NCI-H1048 (cell line): ENCODE measurements at places on chromosomes 4 and X.

DNA sequence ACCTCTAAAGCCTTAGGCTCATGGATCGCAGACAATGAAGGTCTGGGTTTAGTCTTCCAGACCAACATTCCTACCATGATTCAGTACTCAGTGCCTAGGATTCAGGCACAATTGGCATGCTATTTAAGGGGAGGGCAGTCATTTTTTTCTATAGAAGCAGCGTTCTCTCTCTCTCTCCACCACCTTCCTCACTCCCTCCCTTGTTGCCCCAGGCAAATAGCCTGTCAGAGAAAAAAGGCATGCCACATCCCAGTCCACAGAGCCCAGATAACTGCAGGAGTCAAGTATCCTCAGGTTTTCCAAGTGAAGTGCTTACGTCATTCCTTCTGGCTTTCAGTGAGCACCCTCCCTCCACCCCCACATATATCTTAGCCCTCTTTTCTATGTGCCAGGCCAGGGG is 533.0 kb downstream of the BCOR start:
- DNase-seq = no peak

DNA sequence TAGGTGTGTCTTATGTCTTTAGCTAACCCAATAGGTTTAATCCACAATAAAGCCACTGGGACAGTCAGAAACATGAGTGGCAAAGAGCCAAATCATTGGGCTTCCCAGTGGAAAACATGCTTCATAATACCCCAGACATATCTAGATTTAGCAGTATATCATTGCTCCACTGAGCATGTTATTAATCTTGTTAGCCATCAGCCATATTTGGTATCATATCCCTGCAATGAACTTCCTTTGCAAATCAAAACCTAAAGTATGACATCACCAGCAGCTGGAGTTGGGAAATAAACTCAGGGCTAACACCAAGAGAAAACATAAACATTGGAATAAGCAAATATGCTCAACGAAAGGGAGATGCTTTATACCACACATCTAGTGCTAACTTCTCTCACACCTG is 280.8 kb upstream of the NOCT start:
- no peak for DNase-seq

- DNase-seq = no peak
Observed at GRCh38 chr4:173174594-173175012, 6.0 kb downstream of the GALNT7 start.

DNA sequence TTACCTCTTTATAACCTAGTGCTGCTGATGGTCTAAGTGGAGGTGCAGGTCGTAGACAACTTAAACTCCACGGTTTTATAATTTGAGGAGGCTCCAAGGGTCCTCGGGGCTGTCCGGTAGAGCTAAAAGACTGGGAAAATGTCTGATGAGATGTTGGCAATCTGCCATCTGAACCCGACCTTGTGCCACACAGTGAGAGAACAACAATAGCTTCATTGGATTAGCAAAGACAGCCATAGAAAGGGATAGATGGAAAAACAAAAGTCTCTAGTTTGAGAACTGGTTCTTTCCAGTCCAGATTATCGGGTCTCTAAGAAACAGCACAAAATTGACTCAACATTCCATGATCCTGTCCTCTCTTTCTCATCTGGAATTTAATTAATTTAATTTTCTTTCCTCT is 31.6 kb downstream of the CD40LG start:
- no peak for DNase-seq

GRCh38 chr4:86013621-86014020 is 346.2 kb downstream of the MAPK10 start:
- DNase-seq = no peak

- DNase-seq = no peak
Observed at GRCh38 chrX:130071611-130072344, 38.5 kb downstream of the ELF4 start.

DNA sequence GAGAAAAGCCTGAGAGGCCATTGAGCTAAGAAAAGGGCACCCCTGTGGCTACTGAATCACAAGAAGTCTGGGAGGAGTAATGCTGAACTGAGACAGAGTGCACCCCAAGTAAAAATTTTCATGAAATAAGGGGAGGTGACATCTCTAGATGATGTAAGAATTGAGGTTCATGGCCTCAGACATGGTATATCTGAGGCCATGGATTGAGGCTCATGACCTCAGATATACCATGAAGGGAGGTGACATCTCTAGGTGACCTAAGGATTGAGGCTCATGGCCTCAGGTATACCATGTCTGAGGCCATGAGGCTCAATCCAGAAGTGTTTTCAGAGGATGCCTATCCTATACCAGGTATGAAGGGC is 560.9 kb downstream of the INPP4B start:
- DNase-seq = no peak

- DNase-seq = no peak
Observed at GRCh38 chrX:86237482-86237881, 89.2 kb downstream of the DACH2 start.
